Activated T-cell treated with anti-CD3 and anti-CD28 coated beads, Interleukin-2, amount 50 U/mL, for 48 hours (primary cell): ENCODE measurements at places on chromosomes 11 and 22.

GRCh38 chr22:27727673-27728451 lies 73.7 kb downstream of the MN1 start:
- no peak for DNase-seq

- DNase-seq: peak; percentile 53
Observed at GRCh38 chr22:50260801-50261614, 475 bp downstream of the MAPK12 start.

- no peak for DNase-seq
Observed at GRCh38 chr22:40368016-40368415, 2.4 kb upstream of the SGSM3 start.

- DNase-seq: peak; percentile 13
Observed at GRCh38 chr11:117837791-117838190, 13.2 kb upstream of the FXYD2 start.

DNA sequence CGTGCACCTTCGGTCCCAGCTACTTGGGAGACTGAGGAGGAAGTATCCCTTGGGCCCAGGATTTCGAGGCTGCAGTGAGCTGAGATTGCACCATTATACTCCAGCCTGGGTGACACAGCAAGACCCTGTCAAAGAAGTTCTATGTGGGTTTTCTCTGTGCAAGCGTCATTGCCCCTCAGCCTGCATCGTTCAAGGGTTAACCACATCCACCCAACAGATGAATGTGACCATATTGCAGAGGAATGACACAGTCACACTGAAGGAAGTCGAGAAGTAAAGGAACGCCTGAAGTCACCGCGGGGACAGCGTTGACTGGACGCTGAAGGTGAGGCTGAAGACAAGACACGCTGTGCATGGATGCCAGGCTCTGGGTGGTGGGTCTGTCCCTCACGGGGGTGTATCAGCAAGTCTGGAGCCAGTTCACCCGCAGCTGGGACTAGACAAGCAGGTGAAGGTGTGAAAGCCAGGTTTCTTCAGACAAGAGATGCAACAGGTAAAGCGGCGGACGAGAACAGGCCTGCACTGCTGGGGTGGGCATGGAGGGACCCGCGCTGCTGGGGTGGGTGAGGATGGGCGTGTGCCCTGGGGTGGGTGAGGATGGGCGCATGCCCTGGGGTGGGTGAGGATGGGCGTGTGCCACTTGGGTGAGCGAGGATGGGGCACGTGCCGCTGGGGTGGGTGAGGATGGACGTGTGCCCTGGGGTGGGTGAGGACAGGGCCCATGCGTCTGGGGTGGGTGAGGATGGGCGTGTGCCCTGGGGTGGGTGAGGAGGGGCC lies 36.5 kb upstream of the TOLLIP start:
- DNase-seq: peak; percentile 22

- no peak for DNase-seq
Observed at GRCh38 chr11:36056160-36056751, 112.4 kb downstream of the LDLRAD3 start.

DNA sequence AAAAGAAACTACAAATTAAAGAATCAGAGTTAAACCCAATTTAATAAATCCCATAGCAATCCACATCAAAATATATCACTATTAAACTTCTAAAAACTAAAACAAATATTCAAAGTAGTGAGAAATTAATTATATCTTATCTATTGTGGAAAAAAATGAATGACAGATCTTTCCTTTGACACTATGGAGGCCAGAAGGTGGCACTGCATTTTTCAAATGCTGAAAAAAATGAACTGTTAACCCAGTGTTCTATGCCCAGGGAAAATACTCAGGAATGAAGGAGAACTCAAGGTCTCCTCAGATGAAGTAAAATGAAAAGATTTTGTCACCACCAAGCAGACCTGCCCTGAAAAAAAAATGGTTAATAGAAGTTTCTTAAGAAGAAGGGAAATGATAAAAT lies 27.7 kb downstream of the TYR start:
- DNase-seq: no peak

DNA sequence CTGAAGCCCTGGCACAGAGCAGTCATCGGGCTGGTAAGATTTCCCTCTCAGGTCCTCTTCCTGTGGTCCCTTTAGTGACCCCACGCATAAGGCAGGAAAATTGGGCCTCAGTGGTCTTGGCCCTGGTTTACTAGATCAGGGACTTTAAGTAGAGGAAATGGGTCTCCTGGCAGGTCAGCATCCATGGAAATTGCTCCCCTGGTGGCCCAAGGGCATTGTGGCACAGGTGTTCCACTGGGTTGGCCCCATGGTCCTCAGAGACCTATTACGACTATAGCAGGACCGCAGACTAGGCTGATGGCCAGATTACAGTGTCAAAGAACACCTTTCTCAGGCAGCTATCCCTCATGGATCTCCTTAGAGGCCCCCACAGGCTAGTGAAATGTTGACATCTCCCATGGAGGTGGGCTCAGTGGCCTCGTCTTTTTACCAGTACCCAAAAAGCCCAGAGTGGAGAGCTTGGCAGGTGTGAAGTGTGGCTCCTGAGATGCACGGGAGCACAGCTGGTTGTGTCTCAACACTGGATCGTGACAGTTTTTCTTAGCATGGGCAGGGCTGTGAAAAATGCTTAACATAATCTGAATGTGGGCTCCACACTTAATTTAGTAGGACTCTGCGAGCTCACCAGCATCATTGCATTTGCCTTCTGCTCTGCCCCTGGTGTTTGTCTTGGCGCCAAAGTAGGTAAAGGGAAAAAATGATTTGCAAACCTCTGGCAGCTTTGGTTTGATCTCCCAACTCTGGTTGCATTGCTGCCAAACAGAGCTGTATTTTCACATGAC lies 74.2 kb downstream of the ZBTB16 start:
- no peak for DNase-seq

DNA sequence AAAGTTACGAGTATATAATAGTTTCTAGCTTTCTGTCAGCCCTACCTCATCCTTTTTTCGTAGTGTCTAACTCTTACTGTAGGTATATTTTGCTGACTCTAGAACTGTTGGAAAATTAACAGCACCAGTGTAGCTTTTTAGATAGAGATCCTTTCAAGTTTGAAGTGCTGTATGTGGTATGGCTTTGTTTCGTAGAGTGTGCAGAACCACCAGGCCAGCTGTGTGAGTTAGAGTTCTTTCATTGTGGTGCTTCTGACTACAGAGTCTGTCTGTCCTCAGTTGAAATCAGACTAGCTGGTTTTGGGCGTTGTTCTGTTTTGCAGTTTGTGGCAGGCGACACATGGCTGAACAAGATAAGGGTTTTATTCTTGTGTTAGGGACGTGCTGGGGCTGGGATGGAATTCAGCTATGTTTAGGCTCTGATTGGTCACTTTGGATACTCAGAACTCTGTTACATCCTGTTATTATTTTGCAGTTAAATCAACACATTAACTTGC lies 3.2 kb downstream of the ARHGEF12 start:
- DNase-seq: peak; percentile 20

DNA sequence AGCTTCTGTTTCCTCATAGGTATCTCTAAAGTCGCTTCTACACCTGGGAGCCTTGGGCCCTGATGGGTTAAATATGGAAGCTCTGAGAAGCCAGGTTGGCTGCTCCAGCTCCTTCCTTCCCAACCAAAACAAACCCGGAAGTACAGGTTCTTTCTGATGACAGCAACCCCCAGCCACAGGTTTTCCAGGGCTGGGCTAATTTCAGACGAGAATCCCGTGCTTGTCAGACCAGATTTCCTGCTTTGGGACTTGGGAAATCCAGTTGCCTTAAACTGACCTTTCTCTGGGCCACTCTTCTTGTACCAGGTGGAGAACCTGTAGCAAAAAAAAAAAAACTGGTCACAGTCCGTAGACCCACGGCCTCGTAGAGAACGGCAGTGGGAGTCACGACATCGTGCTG lies 51.9 kb downstream of the RBX1 start:
- DNase-seq: no peak

DNA sequence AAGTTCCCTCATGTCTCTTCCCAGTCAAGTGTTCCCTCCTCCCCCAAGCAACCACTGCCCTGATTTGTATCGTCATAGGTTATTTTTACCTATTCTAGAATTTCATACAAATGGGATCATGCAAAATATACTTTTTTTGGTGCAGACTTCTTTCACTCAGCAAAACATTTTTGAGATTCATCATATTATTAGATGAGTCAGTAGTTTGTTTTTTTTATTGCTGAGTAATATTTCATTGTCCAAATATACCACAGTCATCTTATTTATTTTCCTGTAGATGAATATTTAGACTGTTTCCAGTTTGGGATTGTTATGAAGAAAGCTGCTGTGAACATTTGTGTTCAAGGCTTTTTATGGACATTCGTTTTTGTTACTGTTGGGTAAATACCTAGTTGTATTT lies 126.2 kb upstream of the SEZ6L start:
- no peak for DNase-seq

GRCh38 chr11:128379587-128380580 lies 207.5 kb downstream of the ETS1 start:
- DNase-seq: peak; percentile 47

DNA sequence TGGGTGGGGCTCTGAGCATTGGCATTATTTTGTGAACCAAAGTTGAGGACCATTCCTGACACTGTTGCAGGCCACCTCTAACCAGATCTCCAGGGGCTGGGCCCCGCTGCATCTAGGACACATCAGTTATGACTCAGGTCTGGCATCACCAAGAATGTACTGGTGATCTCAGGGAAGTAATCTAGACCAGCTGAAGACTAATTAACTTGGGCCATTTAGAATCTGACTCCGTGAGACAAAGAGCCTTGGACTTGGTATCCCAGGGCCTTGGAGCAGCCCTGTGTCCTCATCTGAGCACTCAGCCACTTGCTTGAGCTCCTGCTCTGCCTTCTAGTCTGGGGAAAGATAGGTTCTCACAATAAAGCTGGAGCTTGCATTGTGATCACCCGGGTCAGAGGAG lies 200.6 kb downstream of the KIRREL3 start:
- DNase-seq: no peak

- DNase-seq: no peak
Observed at GRCh38 chr11:121582296-121582695, 129.5 kb upstream of the SORL1-AS1 start.

DNA sequence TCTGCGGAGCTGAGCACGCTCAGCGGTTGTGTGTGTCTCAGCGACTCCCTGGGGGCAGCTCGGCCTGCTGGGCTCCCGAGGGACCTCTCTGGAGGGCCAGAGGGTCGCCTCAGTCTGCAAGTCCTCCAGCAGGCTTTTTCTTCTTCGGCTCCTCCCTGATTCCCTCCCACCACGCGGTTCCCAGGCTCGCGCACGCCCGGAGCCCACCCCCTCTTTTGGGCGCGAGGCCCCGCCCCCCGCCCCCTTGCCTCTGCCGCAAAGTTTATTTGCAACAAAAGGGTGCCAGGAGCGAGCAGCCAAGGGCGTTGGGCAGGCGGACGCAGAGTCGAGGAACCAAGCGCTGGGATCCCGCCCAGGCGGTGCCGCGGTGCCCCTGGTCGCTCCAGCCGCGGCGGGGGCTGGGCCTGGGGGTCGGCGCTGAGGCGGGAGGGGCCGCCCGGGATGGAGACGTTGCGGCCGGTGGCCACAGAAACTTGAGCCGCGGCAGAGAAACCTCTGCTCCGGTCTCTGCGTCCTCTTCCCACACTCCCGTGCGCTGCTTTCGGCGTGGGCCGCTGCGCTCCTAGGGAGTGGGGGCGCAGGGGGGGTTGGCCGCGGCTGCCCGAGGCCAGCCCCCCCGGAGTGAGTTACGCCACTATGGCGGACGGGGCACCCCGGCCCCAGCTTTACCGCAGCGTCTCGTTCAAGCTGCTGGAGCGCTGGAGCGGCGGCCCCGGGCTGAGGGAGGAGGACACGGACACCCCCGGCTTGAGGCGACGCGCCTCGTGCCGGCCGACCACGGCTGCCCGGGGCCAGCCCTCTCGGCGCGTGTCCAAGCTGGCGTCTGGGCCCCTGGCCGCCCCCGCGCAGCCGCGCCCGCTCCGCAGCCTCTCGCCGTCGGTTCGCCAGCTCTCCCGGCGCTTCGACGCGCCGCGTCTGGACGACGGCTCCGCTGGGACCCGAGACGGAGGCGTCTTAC lies at the start of gene ARHGEF17:
Gene ARHGEF17 (plus strand): TSS at position 274 of the 958 bp plus-strand sequence. CDS start 363 bp downstream, at position 637.
- DNase-seq: no peak

DNA sequence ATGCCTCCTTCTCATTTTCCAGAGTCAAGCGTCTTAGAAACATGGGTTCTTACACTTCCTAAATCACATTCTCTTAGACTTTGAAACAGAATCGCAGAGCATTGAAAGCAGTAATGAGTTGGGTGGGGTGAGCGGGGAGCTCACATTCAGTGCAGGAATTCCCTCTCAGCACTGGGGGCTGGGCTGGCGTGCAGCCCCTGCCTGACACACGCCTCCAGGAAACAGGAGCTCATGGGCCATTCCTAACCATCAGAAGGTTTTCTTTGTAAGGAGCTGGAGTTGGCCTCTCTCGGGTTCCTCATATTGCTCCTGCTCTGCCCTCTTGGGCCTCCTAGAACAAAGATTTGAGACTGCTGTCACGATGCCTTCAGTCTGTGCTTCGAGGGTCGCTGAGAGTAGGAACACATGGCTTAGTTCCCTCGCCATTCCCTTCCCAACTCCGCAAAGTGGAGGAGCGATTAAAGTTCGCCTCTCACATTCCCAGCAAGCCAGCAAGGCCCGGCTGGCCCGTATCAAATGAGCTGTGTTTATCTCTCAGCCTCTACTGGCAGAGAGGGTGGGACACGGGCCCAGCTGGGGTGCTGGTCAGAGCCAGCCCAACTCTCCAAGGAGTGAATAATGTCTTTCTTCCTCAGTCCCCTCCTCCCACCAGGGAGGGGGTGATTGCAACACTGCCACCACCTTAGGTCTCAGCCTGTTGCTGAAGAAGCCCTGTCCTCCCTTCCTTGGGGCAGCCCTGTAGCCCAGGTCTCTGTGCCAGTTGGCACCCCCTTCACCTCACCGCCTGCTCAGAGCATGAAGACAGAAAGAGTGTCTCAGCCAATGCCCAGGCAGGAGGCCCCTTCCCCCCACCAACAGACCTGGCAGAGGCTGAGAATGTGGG lies 10.4 kb downstream of the CHRDL2 start:
- DNase-seq: no peak

GRCh38 chr11:66762088-66762487 lies 33.1 kb upstream of the SPTBN2 start:
- DNase-seq: no peak

- peak; percentile 37 for DNase-seq
Observed at GRCh38 chr11:85627332-85627997, at the start of gene DLG2. TSS of gene DLG2 (minus strand) at chr11:85627344.
